Posterior vena cava (tissue), 2 donors: ENCODE measurements at places on chromosomes 7 and 10. TPM values are rescaled to one million over a fixed set of nuclear protein-coding genes. Genes with fewer than 3 reads are reported as not detected.

- DNase-seq, result peak; percentile 74
Observed at GRCh38 chr7:17033245-17033644, 151.5 kb upstream of the AGR3 start.

ITIH2 gene
- not detected for total RNA-seq

SPDYE1 gene
- not detected for total RNA-seq

PKD2L1 gene
- total RNA-seq, result not detected

UCMA gene
- total RNA-seq, result not detected

STEAP4 gene
- 202 TPM for total RNA-seq
